A549 treated with CpdA at 1 μM for 4 hours (cell line): ENCODE measurements at places on chromosomes 12 and 14. TPM values are rescaled to one million over a fixed set of nuclear protein-coding genes. Genes with fewer than 3 reads are reported as not detected.

Gene FAM181A
- total RNA-seq: not detected in 5 replicates

Gene DYRK2
- total RNA-seq: 9.8 to 14.0 TPM (median 11.9 TPM) in 5 replicates

Gene C12orf60
- 1.4 to 1.8 TPM (median 1.5 TPM) in 5 replicates for total RNA-seq

Gene SLCO1C1
- total RNA-seq: 0.09 to 0.10 TPM in 2 of 5 replicates, not detected in the others

Gene HOXC9
- total RNA-seq: 10.6 to 13.6 TPM (median 12.5 TPM) in 5 replicates

Gene SLC17A8
- not detected in 5 replicates for total RNA-seq

Gene ZNF268
- 8.6 to 20.0 TPM (median 10.4 TPM) in 5 replicates for total RNA-seq

Gene JPH4
- 0.03 TPM in 1 of 5 replicates, not detected in the others for total RNA-seq

Gene TAS2R50
- not detected in 5 replicates for total RNA-seq

Gene TSPAN19
- total RNA-seq: 0.31 TPM in 1 of 5 replicates, not detected in the others

Gene KRT82
- not detected in 5 replicates for total RNA-seq

Gene DCTN2
- 112 to 184 TPM (median 114 TPM) in 5 replicates for total RNA-seq

Gene SPTSSA
- total RNA-seq: 17.3 to 28.0 TPM (median 24.9 TPM) in 5 replicates
